ENCODE measurements at places on chromosomes 7 and 10.
A peak's percentile ranks its signal among the peaks of the same experiment; 100 is the strongest.

DNA sequence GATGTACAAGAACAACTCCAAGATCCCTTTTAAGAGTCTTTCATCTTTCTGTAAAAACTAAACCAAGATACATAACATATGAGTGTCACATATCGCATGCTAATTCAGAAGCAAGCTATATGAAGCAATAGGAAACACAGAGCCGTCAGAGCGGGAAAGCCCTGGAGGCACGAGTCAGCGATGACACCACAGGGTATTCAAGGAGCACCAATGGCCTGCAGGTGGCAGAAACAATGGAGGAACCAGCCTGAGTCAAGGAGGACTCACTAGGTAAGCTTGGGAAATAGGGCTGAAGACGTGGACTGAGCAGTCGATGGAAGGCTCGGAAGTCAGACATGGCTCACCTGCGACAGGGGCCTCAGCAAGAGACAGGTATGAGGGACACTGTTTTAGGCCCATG is 214.4 kb downstream of the FAM107B start:
- peak; percentile 74 for DNase-seq

- no peak for DNase-seq
Measured at GRCh38 chr10:48779546-48780152, 95.0 kb downstream of the WDFY4 start.

DNA sequence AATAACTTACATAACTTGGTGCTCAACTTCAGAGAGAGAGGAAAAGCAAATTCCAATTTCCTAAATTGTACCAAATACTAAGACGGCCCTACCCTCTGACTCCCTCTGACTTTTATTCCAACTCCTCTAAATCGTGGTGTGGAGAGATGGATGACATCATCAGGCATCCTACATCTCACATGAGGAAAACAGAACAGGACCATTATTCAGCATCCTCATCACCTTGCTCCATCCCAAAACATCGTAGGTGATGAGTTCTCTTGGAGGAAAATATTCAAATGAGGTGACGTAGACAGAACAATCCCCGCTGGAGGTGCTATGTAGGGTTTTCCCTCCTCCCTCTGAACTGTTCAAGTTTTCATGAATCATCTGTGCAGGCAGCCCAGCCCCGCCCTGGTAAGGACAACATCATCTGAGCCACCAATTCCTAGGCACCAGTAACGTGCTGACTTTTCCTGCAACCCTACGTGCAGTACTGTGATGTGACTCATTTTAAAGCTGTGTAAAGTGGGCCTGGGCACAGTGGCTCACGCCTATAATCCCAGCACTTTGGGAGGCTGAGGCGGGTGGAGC is 167.2 kb downstream of the CALN1 start:
- DNase-seq = no peak

GRCh38 chr7:44808914-44809393 is 12.5 kb downstream of the PPIA start:
- no peak for DNase-seq

DNA sequence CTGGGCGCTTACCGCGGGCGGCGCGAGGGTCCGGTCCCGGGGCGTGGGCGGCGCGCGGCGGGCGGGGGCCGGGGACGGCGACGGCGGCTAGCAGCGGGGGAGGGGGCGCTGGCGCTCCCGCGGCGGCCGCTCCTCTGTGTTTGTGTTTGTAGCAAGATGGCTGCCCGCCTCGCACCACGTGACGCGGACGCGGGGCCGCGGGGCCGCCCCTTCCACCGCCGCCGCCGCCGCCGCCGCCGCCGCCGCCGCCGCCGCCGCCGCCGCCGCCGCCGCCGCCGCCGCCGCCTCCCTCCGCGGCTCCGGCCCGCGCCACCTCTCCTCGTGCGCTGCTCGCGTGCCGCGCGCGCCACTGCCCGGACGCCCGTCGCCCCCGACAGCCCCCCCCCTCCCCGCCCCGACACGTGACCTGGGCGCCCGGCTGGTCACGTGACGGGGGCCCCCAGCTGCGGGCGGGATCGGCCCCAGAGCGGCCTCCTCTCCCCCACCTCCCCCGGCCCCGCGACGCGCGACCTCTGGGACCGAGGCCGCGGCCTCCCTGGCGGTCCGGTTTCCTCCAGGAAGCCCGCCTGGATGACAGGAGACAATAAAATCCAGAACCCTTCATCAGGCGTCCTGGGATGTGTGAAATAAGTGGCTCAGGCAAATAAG is at the start of gene GIGYF1:
Gene GIGYF1, minus strand, starts transcription at position 153 of the 648 bp plus-strand sequence. CDS start 6,012 bp downstream, outside the sequence.
- DNase-seq = peak; percentile 53

GRCh38 chr10:132345345-132345744 is 13.4 kb downstream of the LRRC27 start:
- DNase-seq = no peak

- no peak for DNase-seq
Measured at GRCh38 chr10:78960316-78960800, 108.4 kb upstream of the ZMIZ1 start.

- no peak for DNase-seq
Measured at GRCh38 chr7:37415629-37416028, 33.0 kb downstream of the ELMO1 start.

- no peak for DNase-seq
Measured at GRCh38 chr7:40057292-40057691, 77.1 kb downstream of the MPLKIP start.

DNA sequence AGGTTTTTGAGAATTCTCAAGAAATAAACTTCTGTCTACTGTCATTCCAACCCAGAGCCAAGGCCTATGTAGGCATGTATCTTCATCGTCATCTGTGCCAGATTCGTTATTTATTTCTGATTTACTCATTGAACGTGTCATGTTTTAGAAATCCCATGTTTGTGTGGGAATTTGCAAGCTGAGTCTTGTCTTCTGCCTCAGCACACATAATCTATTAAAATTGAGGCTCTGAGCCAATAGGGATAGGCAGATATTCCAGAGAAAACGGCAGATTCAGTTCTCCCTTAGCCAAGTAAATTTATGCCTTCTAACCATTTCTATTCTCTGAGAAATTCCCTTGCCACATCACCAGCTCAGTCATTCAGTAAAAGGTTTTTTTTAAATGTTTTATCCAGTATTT is 444.6 kb downstream of the REEP3 start:
- DNase-seq = no peak

- no peak for DNase-seq
Measured at GRCh38 chr10:27746397-27747095, 927 bp upstream of the MKX start.

- DNase-seq = no peak
Measured at GRCh38 chr7:130426564-130426963, 14.3 kb downstream of the CEP41 start.

Measured in activated T-cell treated with anti-CD3 and anti-CD28 coated beads for 24 hours (primary cell).